NCI-H446 (cell line): ENCODE measurements at places on chromosomes 4 and X.

- DNase-seq, result no peak
These were observed 86.0 kb downstream of the MID1IP1 start for GRCh38 chrX:38887222-38887621.

- DNase-seq, result no peak
These were observed 1594.6 kb downstream of the ARAP2 start for GRCh38 chr4:34649716-34650115.

- no peak for DNase-seq
These were observed 161.4 kb upstream of the PACRGL start for GRCh38 chr4:20538905-20539304.

- no peak for DNase-seq
These were observed 148.0 kb downstream of the EMCN start for GRCh38 chr4:100369871-100370270.

GRCh38 chr4:154611833-154612232 lies 623 bp downstream of the FGG start:
- DNase-seq, result no peak

DNA sequence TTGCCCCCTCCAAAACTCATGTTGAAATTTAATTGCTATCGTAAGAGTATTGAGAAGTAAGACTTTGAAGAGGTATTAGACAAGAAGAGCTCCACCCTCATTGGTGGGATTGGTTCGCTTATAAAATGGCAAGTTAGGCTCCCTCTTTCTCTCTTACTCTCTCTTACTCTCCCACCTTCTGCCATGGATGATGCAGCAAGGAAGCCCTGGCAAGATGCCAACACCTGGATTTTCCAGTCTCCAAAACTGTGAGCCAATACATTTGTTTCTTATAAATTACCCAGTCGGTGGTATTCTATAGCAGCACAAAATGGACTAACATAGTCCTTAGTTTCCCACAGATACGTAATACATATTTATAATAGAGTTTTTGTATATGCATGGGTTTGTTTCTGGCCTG lies 119.4 kb downstream of the DDIT4L start:
- DNase-seq, result no peak

DNA sequence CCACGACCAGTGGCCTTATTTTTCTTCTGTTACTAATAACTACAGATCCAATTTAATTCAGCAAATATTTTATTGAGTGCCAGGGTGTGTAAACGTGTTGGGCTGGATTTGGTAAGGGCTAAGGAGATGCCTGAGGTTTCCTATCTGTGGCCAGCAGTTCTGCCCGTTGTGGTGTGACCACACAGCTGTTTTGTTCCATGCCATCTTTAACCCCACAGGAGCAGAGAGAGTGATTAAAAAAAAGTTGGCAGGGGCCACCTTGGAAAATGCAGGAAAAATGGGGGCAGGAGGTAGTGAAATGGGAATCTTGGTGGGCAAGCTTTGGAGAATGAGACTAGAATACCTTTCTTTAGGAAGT lies 1.1 kb downstream of the PLAC8 start:
- no peak for DNase-seq

- no peak for DNase-seq
These were observed 20.5 kb downstream of the PSMD10 start for GRCh38 chrX:108070891-108071290.

DNA sequence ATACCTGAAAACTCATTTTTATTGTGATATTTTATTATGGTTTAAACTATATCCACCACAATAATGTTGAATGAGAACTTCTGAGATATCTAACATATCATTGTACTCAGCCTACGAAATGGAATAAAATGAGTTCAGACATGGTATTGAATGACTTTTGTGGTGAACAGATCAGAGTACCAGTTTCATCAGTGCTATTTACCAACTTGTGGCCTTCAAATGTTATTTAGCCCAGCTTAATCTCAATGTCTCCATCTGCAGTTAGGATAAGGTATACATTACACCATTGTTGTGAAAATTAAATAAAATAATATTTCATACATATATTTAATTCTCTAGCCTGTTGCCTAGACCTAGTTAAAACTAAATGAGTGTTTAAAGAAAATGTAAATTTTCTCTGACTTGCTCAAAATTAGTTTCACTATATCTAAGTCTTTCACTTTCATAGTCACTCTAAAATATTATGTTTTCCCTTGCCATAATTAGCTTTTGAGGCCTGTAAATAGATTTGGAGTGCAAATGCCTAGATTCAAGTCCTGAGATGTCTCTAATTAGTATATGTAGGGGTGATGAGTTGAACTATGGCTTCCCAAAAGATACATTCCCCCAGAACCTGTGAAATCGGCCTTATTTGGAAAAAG lies 594.2 kb downstream of the STPG2 start:
- DNase-seq, result no peak

DNA sequence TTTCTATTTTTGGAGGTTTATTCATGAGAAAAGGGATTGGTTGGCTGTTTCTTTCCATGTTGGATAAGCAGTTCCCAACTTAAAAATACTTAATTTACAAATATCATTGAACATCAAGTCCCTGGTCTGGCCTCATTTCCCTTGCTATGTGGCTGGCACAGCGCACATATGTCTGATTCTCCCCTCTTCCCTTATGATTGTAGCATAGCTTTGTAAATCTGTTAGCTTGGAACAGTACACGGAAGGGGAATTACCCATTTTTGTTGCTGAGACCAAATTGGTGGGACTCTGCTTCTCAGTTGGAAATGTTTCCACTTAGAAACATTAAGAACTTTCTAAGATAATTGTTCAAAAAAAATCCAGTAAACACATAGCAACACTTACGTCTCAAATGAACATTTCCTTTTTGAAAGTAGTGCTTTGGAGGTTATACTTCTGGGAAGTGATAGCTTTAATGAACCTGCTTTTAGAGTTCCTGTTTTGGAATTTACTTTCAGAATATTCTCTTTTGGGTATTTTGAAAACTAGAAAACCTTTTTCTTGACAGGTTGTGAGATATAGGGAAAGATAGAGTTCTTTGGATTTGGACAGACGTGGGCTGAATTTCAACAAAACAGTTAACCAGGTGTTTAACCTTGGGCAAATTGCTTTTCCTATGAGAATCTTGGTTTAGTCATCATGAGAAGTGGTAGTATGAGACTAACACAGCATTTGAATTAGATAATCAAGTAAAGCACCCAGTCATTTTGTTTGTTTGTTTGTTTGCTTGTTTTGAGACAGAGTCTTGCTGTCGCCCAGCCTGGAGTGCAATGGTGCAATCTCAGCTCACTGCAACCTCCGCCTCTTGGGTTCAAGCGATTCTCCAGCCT lies 47.3 kb downstream of the STIM2 start:
- no peak for DNase-seq

GRCh38 chr4:163651761-163652160 lies 157.3 kb downstream of the TMA16 start:
- no peak for DNase-seq

GRCh38 chrX:65731684-65732289 lies 64.3 kb downstream of the MSN start:
- no peak for DNase-seq

GRCh38 chr4:115596265-115597001 lies 483.0 kb upstream of the NDST4 start:
- DNase-seq, result no peak

GRCh38 chr4:144720491-144720890 lies 74.5 kb downstream of the HHIP start:
- DNase-seq, result no peak

DNA sequence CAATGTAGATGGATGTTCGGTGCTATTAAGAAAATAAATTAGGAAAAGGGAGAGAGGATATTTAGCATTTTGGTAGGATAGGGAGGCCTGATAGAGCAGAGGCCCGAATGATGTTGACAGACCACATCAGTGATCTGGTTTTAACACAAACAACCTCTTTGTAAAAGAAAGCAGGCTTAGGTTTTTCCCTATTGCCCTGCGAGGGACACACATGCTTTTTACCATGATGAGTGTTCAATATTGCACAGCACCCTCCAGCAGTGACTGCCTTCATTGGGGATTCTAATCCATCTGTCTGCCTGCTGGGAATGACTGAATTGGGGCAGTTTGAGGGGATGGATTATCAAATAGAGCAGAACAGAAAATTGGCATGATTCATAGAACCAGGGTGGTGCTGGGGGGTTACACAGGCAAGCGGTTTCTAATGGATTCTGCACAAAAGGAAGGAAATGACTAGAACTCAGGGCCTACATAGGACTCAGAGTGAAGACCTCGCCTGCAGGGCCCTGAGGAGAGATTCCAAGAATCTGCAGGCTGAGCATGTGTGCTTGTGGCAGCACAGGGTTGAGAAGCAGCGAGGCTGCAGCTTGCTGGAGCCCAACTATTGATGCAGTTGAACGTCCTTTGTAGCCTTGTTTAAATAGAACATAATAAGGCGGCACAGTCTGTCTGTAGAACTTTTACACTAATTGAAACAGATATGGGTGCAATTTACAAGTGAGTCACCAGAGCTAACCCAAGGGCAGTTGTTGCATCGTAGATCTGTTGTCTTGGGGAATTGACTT lies 58.0 kb downstream of the RHOH start:
- DNase-seq, result no peak

GRCh38 chrX:147917700-147918695 lies 6.3 kb downstream of the FMR1 start:
- DNase-seq, result no peak

GRCh38 chr4:83748711-83749110 lies 212.8 kb downstream of the GPAT3 start:
- no peak for DNase-seq

GRCh38 chr4:108342325-108342970 lies 173.7 kb upstream of the LEF1 start:
- DNase-seq, result no peak

DNA sequence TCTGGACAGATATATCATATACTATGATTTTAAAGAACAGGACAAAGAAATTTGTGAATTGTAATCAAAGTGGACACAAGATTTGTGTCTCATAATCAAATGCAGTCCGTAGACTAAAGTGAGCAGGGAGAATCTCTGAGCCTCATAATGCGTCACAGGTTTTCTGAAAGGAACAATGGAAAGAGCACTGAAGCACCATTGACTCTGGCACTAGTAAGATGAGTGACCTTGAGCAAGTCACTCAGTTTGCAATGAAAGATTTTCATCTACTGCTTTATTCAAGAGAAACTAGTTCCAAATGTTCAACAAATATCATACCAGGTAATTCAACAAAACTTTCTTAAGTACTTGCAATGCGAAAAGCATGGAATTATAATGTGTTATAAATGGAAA lies 315.3 kb downstream of the MAPK10 start:
- no peak for DNase-seq

GRCh38 chr4:72473434-72473900 lies 95.6 kb downstream of the ADAMTS3 start:
- no peak for DNase-seq

GRCh38 chr4:185219551-185220344 lies 10.3 kb downstream of the SNX25 start:
- DNase-seq, result peak; percentile 76

DNA sequence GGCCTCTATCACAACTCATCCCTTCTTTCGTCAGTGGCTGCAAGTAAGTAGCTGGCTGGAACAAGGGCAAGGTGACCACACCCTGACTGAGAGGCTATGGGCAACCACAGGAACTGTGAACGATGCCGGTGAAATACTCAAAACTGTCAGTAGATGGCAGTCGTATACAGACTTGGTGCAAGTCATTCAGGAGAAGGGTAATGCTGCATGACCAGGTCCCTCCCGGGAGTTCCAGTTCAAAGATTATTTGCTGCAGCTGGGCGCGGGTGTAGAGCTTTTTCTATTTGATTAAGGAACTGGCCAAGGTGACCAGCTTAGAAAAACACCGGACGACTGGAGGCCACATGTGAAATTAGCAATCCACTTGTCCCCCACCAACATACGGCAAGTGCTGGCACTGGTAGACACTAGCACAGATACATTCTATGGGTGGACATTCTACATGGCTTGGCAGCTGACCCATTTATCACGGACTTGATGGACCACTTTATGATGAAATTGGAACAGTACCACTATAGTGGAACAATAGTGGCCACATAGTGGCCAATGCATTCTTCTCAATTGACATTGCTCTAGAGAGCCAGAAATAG lies 726.6 kb downstream of the TRAM1L1 start:
- DNase-seq, result peak; percentile 96

- no peak for DNase-seq
These were observed 121.6 kb upstream of the TRIM2 start for GRCh38 chr4:153082322-153083301.

DNA sequence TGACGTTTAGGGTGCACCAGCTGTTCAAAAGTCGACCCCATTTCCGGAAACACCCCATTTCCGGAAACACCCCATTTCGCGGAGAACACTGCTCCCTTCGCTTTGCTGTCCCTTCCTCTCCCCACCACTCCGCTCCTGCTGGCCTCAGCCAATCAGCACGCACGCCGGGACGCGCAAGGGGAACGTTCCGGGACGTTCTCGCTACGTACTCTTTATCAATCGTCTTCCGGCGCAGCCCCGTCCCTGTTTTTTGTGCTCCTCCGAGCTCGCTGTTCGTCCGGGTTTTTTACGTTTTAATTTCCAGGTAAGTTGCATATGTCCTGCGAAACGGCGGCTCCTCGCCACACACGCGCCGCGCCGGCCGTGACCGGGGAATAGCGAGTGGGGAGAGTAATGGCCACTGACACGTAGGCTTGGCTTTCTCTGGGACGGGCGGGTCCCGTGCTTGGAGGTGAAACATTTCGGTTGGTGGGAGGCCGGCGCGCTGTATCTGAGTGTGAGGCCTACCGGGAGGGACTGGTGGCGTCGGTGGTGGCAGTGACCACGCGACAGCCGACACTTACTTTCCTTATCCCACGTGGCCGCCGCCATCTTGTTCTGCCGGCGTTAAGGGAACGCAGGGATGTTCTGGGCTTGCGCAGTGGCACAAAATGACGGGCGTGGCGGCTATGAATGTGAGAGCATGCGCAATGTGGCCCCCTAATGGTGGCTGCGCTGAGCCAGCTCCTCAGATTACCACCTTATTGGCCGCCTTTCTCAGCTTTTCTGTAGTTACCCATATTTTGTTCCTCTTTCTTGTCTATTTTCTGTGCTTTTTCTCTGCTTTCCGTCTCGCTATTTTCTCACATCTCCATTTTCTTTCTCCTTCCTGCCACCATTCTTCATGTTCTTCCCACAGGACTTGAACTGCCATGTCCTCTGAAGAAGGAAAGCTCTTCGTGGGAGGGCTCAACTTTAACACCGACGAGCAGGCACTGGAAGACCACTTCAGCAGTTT lies at the start of gene RBM3:
Gene RBM3, plus strand, starts transcription at position 215 of the 997 bp plus-strand sequence. Its CDS starts 697 bp downstream, at position 912.
- peak; percentile 87 for DNase-seq

DNA sequence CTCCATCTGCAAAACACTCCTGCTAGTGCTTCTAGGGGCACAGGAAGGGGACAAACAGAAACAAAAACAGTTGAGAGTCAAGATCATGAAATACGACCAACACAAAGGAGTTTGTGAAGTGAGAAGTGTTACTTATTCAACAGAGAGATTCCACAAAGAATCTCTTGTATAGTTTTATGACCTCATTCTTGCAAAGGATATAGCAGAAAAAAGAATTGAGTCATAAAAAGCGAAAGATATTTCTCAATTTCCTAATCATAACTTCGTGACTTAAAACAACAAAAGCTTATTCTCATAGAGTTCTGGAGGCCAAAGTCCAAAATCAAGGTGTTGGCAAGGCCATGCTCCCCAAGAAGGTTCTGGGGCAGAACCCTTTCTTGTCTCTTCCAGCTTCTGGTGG lies 40.7 kb downstream of the TIGD4 start:
- DNase-seq, result no peak

- DNase-seq, result no peak
These were observed 104.6 kb downstream of the DTHD1 start for GRCh38 chr4:36385951-36386571.

GRCh38 chr4:183770906-183771305 lies 111.8 kb downstream of the TRAPPC11 start:
- DNase-seq, result no peak
